ENCODE measurements at places on chromosomes 5 and 9.

DNA sequence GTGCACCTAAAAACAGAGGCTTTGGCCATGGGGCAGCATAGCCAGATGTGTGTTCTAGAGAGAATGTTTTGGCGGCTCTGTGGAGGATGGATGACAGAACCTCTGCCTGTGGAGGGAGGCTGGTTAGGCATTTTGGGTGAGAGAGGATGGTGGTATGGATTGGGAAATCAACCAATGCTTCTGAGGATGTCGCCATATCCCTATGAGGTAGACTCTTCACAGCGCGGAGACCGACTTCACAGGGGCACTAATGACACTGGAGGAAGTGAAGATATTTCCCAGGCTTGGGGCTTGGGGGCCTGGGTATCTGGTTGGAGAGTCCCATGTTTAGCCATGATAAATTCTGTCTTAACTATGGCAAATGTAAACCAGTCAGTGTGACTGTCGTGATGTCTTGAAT is 140.6 kb upstream of the KLF4 start:
- no peak for DNase-seq

- no peak for DNase-seq
Observed at GRCh38 chr9:84216151-84216550, 124.4 kb downstream of the SLC28A3 start.

DNA sequence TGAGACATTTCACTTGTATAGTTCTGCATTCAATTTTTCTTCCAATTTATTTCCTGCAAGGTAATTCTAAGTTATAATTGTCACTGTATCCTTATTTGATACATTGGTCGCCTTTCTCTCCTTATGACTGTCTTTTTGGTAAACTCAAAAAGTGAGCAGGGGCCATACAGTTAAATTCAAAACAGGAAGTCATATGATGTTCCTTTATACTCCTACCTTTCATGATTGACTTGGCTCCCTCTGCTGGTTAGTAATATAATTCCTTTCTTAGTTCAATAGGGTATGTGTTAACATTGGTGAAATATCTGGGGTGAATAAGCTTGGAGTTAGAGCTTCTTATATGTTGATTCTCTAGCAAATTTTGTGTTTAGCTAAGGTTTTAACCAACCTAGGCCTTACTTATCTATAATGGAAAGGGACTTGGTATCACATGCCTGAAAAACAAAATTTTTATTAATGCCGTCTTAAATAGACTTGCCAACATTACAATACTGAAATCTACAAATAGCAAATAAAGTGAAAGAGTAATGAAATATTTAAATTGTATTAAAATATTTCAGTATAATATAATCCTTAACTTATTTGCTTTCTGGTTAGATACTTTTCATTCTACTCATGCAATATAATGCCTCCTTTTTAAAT is 6.0 kb upstream of the NIPBL start:
- DNase-seq: no peak

DNA sequence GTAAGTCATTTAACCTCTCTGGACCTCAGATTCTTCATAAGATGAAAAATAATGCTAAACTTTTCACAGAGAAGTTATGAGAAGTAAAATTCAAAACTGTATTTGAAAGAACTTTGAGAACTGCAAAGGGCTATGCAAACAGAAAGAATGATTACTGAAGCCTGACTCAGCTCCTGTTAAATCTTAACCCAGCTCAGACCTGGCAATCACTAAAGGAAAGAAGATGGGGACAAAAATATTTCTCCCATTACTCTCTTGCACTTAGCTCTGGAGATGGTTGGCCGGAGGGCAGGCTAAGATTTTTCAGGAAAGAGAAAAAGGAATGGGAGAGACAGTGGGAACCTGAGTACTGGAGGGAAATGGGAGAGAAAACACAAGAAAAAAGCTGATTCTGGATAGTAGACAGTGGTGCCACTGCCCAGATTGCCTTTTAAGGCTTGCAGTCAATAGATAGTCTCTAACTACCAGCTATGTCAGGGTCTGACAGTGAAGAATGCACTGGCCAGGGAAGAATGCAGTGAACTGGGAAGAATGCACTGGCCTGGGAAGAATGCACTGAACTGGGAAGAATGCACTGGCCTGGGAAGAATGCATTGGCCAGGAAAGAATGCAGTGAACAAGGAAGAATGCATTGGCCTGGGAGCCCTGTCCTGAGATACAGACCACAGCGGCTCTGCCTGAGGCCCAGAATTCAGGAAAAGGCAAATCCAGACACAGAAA is 25.2 kb upstream of the CEMIP2 start:
- no peak for DNase-seq

DNA sequence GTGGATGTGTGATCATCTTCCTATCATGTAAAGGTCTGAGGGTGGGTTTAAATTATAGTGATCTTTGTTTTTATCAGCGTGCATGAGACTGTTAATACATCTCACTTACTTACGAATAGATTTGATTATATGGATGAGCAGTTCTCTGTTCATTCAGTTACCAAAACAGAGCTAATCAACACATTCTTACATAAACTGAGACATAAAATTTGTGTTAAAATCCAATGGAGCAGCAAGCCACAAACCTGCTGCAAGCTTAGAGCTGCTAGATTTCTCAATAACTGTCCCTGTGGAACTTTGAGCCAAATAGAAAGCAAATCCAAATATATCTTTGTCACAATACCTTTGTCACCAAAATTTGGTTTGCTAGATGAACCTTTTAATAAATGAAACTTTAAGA is 50.1 kb downstream of the NUDT12 start:
- no peak for DNase-seq

DNA sequence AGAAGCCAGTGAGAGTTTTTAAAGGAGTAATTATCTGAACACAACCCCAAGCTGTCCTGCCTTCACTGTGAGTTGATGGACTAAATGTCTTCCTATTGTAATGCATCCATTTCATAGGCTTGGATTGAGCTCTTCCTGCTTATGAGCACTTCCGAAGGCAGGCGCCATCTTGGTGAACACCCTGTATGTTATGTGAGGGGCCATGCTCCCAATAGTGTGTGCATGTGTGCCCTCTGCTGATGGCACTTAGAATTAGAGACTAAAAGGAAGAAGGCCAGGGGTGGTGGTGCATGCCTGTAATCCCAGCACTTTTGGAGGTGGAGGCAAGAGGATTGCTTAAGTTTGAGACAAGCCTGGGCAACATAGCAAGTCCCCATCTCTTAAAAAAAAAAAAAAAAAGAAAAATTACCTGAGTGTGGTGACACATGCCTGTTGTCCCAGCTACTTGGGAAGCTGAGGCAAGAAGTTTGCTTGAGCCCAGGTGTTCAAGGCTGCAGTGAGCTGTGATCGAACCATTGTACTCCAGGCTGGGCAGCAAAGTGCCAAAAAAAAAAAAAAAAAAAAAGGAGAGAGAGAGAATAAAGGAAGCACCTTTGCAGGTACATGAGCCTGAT is 65.0 kb downstream of the C9orf152 start:
- no peak for DNase-seq

GRCh38 chr9:134605351-134605965 is 36.1 kb upstream of the COL5A1 start:
- DNase-seq: no peak

DNA sequence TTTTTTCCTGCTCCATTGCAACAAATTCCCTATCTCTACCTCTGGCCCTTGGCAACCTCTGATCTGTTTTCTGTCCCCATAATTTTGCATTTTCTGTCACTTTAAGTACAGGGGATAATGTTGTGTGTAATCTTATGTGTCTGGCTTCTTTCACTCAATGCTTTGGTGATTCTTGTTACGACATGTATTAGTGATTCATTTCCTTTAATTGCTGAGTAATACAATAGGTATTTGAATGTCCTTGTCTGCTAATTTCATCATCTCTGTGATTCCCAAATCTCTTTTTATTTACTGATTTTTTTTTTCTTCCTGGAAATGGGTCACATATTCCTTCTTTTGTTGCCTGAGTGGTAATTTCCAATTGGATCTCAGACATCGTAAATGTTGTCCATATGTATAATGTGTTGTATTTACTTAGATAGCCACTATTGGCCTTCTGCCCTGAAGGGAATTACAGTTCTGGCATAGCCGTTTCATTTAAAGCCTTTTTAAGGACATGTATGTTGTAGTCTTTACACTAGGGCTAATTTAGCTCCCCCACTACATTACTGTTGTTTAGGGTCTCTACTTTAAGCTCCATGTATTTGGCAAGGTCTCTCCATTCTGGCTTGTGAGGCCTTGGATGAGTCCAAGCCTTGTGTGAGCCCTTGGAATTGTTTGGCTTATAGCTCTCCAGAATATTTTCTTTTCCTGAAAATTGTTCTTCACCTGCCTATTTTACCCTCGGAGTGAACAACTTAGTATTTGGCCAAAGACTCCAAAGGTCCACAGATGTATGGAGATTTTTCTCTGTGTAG is 683.8 kb downstream of the LRRC70 start:
- no peak for DNase-seq

GRCh38 chr5:149399775-149400174 is 20.7 kb upstream of the IL17B start:
- no peak for DNase-seq

- no peak for DNase-seq
Observed at GRCh38 chr9:77014597-77015263, 4.7 kb upstream of the FOXB2 start.

DNA sequence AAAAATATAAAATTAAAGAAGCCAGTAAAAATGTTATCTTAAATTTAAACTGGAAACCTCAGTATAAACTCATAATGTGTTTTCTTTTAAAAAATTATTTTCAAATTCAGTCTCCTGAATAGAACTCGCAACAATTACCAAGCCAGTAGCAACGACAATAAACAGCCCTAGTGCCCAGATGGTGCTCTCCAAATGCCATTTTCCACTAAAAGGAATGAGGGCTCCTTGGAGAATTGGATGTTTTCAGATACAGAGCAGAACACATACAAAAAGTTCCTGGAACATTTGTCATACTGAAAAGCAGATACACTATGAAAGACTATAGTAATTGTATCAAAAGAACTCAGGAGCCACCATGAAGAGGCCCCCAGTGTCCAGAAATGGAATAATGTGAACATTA is 97.4 kb downstream of the TMC1 start:
- DNase-seq: no peak

DNA sequence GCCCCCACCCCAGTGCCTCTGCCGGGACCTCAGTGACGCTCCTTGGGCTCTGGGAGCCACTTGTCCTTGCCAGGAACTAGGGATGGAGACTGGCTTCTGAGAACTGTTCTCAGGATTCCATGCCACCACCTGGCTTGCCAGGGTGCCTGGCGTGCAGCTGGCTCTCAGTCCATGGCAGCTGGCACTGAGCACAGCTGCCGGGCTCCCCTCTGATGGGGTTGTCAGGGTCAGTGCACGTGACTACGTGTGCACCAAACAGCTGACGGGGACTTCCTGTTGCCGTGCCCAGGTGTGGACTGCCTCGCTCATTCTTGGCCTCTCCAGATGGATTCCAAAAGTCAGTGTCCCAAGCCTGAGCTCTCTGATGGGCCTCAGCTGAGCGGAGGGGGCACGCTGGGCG is 9.4 kb downstream of the KCNT1 start:
- DNase-seq: no peak

DNA sequence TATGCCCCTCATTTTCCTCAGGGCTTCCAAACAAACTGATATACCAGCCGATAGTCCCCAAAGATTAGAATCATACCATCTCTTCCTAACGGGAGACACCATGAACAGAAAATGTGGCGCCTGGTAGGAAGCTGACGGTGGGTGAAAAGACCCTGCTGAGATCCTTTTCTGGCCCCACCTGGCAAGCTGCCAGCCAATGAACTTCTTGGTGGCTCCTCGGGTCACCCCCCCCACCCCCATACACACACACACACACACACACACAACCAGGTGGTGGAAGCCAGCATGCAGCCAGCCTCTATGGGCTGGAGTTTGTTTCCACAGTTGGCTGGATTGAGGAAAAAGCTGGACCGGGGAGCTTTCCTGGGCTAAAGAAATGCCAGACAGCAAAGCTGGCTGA is 4.8 kb upstream of the CCIN start:
- no peak for DNase-seq

GRCh38 chr9:100577776-100578448 is at the start of gene CAVIN4:
TSS of gene CAVIN4 (plus strand) at chr9:100578079. CDS start at chr9:100578144, 65 bp downstream.
- no peak for DNase-seq

DNA sequence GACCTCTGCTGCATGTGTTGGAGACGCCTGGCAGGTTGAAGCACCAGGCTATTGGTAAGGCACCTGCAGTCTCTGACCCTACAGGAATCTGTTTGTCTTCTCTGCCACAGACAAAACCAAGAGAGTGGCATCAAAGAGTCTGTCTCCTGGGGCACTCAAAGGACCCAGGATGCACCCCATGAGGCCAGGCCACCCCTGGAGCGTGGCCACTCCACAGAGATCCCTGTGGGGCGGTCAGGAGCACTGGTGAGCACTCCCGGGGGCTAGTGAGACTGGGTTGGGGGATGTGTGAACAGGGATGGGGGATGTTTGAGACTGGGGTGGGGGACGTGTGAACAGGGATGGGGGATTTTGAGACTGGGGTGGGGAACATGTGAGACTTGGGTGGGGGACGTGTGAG is 240.3 kb downstream of the CACNA1B start:
- DNase-seq: no peak

DNA sequence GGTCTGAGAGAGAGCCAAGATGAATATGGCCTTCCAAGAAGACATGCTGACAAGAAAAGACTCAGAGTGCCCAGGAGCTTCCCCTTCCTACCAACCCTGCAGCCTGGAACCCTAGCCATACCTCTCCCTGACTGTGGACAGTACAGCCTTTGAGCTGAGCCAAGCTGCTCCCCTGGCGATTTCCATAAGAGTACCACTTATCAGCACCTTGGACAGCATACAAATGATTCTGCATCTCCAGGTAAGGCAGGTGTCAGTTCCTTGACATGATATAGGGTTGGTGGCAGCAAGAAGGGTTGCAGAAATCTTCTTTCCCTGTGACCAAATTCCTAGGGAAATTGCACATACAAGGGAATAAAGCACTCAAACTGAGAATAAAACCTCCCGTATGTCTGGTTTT is 58.3 kb downstream of the MFAP3 start:
- DNase-seq: no peak

DNA sequence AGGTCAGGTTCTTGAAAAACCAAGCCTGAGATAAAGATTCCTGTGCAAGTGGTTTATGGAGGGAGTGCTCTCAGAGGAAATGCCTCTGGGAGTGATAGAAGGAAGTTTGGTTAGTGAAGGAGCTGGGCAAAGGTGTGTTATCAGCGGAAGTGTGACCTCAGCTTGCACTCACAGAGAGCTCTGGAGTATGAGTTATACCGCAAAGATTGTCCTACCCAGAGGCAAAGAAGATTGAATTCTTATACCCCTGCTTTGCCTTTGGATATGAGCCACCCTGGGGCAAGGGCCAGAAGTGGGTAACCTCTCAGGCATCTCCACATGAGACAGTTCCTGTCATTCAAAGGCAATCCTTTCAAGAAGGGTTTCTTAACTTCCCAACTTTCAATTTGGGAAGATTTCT is 145.6 kb downstream of the MUSK start:
- no peak for DNase-seq

GRCh38 chr9:5879419-5880181 is 11.1 kb upstream of the MLANA start:
- DNase-seq: no peak

GRCh38 chr5:33513462-33514185 is 72.9 kb downstream of the TARS1 start:
- no peak for DNase-seq

- DNase-seq: no peak
Observed at GRCh38 chr5:88829775-88830174, 53.2 kb downstream of the MEF2C start.

Data from glomerular endothelial cell (primary cell).